ENCODE measurements at places on chromosomes 1 and 21. TPM values are rescaled to one million over a fixed set of nuclear protein-coding genes. Genes with fewer than 3 reads are reported as not detected.

DNA sequence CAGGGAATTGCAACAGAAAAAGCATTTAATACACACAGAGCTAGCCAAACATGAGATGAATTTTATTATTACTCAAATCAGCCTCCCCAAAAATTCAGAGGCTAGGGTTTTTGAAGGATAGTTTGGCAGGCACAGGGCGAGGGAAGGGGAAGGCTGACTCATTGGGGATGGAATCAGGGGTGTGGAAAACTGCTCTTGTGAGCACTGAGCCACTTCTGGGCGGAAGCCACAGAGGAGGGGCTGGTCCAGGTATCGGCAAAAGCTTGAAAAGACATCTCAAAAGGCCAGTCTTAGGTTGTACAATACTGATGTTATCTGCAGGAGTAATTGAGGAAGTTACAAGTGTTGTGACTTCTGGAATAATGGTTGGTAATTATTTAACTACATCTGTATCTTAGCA is 109.4 kb downstream of the TLR5 start:
- DNase-seq: no peak

The CYYR1 gene
- 6.4 TPM for total RNA-seq

DNA sequence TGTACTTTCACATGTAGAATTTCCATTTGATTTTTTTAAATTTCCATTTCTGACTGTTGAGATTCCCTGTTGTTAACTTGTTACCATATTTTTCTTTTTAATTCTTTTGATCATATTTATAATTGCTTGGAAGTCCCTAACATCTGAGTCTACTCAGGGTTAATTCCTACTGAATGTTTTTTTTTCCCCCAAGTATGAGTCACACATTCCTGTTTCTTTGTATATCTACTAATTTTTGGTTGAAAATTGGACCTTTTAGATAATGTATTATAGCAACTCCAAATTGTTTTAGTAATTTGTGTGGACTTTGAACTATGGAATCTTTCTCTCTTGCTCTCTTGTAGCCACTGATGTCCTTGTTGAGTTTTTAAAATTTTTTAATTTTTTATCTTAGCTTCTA is 54.6 kb downstream of the STXBP3 start:
- no peak for DNase-seq

The CEP350 gene
- 24.9 TPM for total RNA-seq

The CYP2J2 gene
- total RNA-seq: 1.9 TPM

GRCh38 chr1:14970115-14970798 is 183.3 kb upstream of the TMEM51 start:
- DNase-seq: peak; percentile 83

The NBPF19 gene
- 17.5 TPM for total RNA-seq

The ANKRD65 gene
- 1.4 TPM for total RNA-seq

DNA sequence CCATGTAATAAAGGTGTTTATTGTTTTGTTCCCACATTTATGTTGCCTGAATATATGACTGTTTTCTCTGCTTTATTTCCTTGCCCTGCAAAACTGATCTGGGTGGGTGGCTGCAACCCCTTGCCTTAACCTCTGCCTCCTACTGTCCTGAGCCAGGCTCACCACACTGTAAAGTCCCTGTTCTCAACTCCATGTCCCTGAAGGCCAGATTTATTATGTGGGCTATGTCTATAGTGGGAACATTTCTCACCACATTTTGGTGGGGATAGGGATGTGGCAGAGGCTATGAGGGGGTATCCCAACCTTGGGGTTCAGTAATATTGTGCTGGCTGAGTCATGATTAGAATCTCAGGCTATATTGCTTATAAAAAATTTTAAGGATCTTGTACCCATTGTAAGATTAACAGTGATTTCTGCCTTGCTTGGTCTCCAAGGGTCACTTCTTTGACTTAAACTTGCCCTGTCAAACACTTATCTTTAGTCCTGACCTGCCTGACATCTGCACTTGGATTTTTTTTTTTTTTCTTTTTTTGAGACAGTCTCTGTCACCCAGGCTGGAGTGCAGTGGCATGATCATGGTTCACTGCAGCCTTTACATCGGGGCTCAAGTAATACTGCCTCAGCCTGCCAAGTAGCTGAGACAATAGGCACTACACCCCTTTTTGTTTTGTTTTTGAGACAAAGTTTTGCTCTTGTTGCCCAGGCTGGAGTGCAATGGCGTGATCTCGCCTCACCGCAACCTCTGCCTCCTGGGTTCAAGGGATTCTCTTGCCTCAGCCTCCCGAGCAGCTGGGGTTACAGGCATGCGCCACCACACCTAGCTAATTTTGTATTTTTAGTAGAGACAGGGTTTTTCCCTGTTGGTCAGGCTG is 3.6 kb downstream of the RPS8 start:
- no peak for DNase-seq

The NBPF14 gene
- total RNA-seq: 26.3 TPM

The SLC30A1 gene
- total RNA-seq: 18.8 TPM

DNA sequence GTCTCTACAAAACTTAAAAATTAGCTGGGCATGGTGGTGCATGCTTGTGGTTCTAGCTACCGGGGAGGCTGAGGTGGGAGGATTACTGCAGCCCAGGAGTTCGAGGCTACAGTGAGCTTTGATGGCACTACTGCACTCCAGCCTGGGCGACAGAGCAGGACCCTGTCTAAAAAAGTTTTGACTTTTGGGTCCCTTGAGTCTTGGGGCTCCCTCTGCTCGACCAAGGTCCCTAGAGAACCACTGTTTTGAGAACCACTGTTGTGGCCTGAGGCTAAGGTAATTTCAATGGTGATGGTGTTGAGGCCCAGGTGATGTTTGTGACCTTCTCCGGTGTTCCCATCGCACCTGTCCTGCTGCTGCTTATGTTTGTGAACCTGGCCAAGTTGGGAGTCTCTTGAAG is 3.1 kb upstream of the CAMTA1 start:
- no peak for DNase-seq

DNA sequence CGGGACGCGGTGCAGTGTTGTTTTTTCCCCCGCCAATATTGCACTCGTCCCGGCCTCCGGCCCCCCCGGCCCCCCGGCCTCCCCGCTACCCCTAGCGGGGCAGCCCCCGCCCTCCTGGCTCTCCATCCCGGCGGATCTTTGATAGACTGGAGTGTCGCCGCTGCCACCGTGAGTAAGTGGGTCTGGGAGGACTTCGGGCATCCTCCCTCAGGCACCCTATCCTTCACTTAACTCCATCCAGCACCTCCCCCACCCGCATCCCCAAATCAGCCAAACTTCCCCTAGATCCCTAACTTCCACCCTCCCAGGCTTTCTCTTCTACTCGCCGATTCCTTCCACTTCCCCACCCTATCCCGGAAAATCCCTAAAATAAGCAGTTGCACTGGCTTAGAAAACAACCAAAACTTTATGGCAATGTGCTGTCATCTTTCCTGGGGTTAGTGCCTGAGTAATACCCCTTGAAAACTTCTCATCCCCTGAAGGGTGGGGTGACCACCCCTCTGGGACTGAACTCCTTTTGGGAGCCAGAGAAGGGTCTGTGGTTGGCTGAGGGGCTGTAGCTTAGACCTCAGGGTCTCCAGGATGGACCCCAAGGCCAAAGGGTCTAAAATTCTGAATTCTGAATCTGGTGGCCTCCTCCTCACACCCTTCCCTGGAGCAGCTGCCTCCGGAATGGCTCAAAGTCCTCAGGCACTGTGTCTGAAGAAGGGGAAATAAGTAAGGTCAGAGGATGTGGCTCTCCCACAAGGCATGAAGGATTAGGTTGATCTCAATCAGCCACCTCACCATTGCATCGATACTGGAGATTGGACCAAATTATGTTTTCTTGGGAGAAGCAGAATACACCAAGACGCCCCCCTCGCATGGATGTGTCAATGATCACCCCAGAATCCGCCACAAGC is 12.2 kb downstream of the THBS3 start:
- DNase-seq: no peak

- DNase-seq: no peak
Observed at GRCh38 chr1:9331016-9331415, 38.3 kb downstream of the SPSB1 start.

The RGS1 gene
- not detected for total RNA-seq

The SWT1 gene
- total RNA-seq: 6.2 TPM

The CLIC6 gene
- total RNA-seq: 8.0 TPM

DNA sequence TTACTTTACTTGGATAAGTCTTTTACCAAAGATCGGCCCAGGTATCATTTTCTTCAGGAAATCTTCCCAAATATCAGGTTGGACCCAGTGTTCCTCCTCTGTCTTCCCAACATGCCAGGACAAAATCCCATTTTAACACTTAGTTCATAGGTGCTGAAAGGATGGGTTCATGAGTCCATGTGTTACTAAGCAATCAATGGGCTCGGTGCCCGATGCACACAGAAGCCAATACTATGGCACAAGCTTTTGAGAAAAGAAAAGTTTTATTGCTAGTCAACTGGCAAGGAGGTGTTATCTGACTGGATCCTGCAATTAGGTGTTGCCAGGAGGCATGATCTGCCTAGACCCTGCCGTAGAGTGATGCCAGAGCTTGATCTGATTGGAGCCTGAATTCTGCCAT is 133.3 kb upstream of the SLC44A3 start:
- DNase-seq: no peak

- DNase-seq: no peak
Observed at GRCh38 chr1:215022741-215023141, 59.8 kb upstream of the KCNK2 start.

DNA sequence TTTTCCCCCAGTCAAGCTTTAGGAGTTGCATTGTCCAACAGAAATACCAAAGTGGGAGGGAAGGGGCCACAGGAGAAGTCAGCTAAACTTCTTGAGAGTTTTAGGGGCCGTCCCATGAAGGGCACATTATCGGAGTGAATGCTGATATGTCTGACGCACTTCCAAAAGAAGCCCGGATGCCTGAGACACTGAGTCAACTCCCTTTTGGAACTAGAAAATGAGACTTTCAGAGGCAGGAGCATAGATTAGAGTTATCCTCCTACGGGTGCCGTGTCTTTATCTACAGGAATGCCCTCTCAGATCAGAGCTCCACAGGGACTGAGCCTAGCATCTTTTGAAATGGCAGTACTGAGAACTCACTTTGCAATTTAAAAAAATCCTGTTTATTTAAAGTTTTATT is 13.1 kb downstream of the ACTN2 start:
- no peak for DNase-seq

DNA sequence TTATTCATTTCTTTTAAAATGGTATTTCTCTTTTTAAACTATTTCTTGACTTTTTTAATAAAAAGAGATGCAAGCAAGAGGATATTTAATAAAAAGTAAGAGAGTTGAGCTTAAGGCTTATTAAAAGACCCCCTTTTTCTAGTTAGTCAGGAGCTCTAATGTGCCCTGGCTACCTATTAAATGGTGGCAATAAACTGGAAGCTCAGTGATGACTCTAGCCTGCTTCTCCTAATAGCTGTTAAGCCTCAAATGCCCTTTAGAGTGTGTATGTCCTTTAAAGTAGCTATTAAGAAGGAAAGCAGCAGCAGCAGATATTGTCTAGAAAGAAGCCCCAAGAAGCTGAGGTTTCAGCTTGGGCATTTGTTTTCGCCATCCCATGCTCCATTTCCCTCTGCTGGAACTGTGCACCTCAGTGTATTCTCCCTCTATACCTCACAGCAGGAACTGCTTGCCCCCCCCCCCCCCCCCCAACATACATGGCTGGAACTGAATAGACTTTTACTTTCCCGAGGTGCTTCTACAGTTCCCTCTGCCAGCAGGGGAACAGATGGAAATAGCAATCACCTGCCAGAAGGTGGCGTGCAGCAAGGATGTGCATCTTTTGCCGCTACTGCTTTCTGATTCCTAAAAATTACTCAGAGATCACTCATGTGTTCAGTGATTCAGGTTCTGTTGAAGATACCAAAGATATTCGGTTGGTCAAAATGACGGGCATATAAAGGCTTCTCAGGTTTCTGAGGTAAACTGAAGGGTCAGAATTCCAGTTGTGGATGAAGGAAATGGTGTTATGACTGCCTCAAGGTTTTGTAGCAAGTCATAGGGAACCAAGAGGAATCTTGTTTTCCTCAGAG is 2.5 kb downstream of the RGS4 start:
- peak; percentile 63 for DNase-seq

The VPS13D gene
- 24.0 TPM for total RNA-seq

DNA sequence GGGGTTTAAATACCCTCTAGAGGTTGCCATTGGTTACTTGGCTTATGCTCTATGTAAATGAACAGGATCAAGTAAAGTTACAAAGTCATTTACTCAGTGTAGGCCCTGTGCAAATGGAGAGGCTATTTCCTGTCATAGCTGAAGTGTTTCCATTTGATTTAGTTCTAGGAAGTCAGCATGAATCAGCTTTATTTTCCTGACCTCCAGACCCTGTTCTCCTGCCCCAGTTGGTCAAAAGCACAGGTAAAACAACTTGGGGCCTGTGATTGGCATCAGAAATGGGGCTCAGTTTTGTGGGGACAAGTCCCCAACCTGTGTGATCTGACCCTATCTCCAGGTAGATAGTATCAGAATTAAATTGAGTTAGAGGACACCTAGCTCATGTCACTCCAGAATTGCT is 239.9 kb downstream of the HHAT start:
- no peak for DNase-seq
